ENCODE measurements at places on chromosomes 11 and 22.

GRCh38 chr22:50190941-50191741 lies 5.4 kb downstream of the TRABD start:
- DNase-seq, result no peak

DNA sequence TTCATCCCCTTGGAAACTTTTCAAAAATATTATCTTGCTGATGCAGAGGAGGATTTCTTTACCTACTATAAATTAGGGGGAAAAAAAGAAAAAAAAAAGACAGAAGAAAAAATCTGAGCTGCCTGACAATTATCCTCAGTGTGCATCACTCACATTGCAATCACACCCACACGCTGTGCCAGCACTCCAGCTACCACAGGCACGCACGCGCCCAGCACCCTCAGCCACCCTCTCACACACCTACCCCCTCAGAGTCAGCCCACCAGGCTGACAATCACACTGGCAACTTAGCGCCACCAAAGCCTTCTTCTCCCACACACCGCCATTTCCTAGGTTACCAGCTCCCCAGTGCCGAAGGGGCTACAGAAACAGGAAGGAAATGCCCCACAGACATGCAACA lies 236.1 kb downstream of the KCNA4 start:
- no peak for DNase-seq

- no peak for DNase-seq
These were observed 2.7 kb downstream of the NEAT1 start for GRCh38 chr11:65425105-65425970.

DNA sequence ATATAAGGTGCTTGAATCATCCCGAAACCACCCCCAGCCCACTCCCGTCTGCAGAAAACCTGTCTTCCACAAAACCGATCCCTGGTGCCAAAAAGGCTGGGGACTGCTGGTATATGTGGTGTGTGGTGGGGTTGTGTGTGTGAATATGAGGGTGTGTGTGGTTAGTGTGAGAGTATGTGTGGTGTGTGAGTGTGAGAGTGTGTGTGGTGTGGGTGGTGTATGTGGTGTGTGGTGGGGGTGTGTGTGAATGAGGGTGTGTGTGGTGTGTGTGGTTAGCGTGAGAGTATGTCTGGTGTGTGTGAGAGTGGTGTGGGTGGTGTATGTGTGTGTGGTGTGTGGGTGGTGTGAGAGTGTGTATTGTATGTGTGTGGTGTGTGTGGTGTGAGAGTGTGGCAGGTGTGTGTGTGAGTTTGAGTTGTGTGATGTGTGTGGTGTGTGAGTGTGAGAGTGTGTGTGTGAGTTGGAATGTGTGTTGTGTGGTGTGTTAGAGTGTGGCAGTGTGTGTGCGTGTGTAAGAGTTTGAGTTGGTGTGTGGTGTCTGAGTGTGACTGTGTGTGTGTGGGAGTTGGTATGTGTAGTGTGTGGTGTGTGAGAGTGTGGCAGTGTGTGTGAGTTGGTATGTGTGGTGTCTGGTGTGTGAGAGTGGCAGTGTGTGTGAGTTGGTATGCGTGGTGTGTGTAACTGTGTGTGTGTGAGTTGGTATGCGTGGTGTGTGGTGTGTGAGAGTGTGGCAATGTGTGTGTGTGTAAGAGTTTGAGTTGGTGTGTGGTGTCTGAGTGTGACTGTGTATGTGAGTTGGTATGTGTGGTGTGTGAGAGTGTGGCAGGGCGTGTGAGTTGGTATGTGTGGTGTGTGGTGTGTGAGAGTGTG lies 6.5 kb downstream of the UPK3A start:
- DNase-seq, result no peak

DNA sequence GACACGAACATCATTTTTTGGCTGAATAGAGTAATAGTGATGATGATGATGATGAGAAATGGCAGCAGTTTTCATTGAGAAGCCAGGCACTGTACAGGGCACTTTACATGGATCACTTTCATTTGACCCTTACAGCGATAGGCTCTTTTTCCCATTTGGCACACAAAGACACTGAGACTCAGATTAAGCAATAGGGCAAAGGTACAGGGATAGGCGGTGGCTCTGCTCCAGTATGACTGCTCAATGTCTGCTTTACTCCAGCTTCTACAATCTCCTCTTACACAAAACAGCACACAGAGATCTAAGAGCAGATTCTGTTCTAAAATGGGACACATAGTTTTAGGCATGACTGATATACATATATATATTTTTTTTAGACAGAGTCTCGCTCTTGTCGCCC lies 40.6 kb downstream of the MPPED2 start:
- no peak for DNase-seq

- no peak for DNase-seq
These were observed 1177.2 kb downstream of the BRD1 start for GRCh38 chr22:48650323-48651035.

- DNase-seq, result no peak
These were observed 177.8 kb downstream of the EFCAB6 start for GRCh38 chr22:43634316-43634715.

DNA sequence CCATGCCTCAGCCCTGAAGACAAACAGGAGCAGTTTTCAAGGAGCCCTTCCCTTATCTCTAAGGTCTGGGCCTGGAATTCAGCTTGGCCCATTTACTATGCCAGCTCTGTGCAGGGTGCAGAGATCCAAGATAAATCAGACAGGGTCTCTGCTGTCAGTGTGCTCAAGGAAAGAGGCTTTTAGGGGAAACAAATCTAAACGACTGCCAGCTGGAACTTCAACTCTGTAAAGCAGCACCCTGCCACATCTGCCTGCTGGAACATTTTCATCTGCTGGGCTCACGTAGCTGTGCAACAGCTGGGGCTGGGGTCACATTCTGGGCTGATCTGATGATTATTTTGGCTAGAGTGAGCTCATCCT lies 19.8 kb upstream of the EHF start:
- DNase-seq, result no peak

DNA sequence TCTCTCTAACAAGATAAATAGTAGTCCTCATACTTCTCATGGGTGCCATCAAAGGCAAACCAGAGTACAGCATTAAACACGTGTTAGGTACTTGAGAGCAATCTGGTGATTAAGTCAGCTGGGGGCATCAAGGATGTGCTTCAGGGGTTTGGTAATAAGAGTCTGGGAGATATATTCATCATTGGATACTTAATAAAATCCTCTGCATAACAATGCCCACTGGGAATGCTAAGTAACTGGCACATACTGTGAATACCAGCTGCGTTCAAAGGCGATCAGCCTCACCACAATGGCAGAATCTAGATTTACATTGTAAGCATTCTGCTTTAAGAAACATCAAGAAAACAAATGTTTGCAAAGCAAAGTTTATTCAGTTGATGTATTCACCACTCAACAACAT lies 268.6 kb upstream of the PITPNB start:
- no peak for DNase-seq

DNA sequence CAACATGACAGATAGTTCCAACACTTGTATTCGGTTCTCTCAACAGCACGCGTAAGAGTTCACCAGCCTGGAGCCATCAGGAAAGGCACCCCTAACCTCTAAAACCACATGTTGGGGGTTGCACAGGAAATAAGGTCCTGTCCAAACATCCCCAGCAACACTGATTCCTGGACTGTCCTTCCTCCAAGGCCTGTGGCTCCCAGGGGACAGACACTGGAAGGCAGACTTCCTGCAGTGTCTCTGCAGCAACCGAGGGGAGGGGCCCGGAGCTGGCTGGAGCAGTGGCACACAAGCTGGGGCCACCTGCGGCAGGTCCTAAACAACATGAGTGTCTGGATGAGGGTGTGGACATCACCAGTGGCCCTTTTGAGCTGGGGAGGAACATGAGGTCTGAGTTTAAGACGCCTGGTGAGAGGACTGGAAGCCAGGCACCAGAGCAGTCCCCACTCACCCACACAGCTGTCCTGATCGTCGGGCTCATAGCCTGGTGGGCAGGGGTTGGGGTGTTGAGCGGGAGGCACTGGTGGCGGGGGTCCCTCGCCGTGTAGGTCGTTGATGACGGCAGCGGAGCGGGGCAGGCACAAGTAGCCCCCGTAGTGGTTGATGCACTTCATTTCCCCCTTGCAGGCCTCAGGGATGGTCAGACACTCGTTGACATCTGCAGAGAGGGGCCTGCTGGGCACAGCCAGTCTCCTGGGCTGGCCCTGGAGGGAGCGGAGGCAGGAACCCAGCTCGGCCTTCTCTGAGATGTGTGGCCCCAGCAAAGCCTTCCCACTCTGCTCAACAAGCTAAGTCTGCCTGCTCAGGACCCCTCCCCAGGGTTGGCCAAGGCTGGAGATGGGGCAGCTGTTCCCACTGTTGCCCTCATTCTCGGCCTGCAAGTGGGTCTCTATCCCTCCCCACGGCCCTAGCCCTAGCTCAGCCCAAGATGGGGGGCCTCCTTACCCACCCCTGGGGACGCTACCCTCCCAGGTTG lies 1.6 kb downstream of the EFEMP2 start:
- DNase-seq, result no peak

DNA sequence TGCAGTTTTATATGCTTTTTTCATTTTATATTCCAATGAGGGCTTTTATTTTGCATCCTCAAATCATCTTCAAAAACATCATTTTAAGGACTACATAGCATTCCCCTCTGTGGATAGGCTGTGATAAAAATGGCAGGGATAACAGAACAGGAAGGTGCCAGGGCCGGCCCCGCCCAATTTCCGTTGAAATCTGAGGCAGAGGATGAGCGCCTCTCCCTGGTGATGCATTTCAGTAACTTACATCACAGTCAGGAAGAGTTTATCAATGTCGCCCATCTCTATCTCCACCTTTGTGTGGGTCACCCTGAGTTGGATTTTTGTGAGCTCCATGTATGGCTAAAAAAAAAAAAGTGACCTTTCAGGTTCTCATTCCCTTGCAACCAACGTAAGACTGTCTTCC lies 201.6 kb downstream of the DSCAML1 start:
- DNase-seq, result no peak

DNA sequence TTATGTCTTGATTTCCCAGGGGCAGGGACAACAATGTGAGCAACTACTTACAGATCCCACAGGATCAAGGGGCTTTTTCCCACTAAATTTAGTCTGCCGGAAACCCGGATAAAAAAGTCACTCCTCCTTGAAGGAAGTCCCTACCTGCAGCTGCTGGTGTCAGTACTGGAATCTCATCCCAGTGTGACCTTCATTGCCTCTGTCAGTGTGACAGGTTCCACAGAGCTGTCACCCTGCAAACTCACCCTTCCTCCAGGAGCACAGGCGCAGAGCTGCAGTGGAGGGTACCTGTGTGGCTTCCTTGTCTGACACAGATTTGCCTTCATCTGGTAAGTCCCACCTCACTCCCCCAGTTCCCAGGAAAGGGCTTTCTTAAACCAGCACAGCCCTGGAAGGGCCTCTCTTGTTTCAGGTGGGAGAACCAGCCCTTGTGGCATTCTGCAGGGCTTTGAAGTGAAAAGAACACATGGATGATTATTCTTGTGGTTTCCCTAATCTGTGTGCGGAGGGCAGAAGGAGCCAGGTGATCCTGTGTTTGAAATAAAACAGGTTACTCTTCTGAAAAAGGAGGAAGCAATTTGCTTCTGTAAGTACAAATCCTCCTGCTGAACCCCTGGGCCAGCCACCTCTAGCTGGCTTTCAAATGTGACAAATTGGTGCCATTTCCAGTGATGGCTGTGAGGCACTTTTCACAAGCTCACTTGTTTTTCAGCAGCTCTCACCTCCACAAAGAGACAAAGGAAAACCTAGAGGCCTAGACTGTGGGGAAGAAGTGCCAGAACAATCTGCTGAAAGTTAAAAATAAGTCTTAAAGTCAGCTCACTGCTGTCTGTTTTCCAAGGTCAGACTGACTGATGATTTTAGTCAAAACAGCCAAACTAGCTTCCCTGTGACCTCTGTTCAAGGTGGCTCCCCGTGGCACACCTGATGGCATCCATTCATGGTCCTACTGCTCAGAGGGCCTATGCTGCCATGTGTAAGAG lies 9.2 kb upstream of the PRSS23 start:
- DNase-seq, result no peak

GRCh38 chr11:1597331-1597993 lies 632 bp downstream of the KRTAP5-2 start:
- DNase-seq, result no peak

DNA sequence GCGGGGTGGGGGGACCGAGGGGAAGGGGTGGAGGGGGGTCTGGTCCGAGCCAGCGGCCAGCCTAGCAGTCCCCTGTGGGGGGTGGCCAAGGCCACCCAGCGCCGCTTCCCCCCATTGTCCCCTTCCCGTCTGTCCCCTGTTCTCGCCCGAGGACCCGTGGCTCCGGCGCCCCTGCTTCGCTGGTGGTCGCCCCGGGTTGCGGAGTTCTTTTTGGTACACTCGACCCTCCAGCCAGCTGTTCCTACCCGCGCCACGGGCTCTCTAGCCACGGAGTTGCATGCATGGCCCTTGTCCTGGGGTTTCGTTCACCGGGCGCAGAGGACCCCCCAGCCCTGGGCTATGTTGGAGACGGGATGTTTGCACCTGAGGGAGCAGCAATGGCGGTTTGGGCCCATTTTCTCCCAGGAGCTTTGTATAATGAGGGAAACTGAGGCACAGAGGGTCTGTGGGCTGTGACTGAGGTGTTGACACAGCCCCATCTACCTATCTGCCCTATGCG lies 489 bp downstream of the RNF214 start:
- no peak for DNase-seq

DNA sequence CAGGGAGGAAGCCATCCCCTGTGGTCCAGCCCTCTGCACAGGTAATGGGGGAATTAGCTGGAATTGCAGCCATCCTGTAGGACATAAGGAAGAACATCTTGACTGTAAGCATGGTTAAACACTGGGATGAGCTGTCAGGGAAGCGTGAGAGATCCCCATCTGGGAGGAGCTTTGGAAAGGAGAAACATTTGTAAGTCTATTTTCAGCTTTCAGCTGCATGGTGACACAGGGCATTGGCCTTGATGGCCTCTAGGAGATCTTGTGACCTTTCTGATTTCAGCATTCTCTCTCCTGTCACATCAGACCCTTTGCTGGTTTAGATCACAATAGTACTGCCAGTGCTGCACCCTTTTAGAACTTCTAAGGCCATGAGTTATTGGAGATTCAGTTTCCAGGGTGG lies 47.1 kb downstream of the BCR start:
- DNase-seq, result no peak

DNA sequence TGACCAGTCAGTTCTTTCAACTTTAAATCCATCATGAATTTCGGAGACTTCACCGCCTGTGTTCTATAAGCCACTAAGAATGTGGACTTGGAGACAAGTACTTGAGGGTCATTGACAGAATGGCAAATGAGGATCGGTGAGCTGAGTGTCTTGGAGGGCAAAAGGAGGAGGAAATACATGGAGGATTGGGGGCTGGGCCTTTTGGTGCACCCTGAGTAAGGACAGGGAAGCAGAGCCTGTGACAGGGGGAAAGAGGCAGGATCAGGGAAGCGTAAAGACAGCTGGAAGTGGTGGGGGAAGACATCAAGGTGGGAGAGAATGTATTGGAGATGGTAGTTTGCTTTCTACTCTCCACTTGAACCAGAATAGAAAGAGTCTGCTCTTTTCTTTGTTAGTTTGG lies 70.4 kb upstream of the MTMR2 start:
- DNase-seq, result no peak

DNA sequence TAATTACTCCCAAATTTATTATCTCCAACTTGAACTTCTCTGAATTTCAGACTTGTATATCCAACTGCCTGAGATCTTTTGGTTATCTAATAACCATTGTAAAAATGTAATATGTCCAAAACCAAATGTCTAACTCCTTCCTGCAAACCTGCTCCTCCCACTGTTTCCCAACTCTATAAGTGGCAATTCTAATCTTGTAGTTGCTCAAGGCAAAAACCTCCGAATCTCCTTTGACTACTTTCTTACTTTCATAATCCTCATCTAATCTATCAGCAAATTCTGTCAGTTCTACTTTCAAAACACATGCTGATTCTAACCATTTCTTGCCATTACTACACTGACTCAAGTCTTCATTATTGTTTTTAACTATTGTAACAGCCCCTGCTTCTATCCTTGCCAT lies 55.7 kb downstream of the FAM168A start:
- no peak for DNase-seq
